Stimulated activated CD8-positive, alpha-beta memory T cell treated with anti-CD3 and anti-CD28 coated beads, Interleukin-2, amount 100 ng/mL, for 1 hour (primary cell): ENCODE measurements at places on chromosomes 1 and 21.

- no peak for DNase-seq
Measured at GRCh38 chr1:63547621-63548294, 24.4 kb downstream of the EFCAB7 start.

- DNase-seq: no peak
Measured at GRCh38 chr21:31874812-31875212, 2.0 kb downstream of the HUNK start.

DNA sequence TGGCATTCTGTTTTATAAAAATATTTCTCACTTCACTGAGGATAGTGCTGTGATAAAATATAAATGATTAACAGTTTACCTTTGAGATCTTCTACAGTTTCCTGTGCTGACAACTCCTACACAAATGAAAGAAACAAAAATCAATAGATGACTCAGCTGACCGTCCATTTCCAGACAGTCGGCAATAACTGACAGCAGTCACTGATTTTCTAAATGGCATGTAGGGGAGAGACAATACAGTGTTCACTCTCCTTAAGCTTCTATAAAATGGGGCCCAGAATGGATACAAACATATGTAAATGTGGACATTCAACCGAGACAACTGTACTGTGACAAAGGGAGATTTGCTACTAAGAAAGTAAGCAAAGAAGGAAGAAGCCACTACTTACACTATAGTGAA is 34.3 kb downstream of the PCNX2 start:
- no peak for DNase-seq

DNA sequence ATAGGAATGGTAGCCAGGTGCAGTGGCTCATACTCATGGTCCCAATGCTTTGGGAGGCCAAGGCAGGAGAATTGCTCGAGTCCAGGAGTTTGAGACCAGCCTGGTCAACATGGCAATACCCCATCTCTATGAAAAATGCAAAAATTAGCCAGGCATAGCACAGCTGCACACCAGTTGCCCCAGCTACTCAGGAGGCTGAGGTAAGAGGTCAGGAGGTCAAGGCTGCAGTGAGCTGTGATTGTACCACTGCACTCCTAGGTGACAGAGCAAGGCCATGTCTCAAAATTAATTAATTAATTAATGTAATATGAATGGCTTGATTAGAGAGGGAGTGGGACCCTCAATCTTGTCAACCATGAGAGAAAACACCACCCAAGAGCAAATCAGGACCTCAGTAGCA is 198.7 kb upstream of the DUSP10 start:
- DNase-seq: no peak

DNA sequence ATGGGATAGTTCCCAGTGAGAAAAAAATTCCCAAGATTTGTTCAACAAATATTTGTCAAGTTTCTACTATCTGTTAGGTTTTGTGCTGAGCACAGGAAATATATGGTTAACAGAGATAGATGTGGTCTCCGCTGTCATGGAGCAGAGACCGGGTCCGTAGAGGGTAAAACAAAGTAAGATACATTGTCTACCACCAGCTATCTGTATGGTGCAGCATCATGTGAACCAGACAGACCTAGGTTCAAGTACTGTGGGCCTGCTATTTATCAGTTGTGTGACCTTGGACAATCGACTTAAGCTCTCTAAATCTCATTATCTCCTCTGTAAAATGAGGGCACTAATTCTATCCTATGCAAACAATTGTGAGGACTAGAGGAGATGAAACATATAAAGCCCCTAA is 109.8 kb downstream of the DUSP10 start:
- DNase-seq: no peak

DNA sequence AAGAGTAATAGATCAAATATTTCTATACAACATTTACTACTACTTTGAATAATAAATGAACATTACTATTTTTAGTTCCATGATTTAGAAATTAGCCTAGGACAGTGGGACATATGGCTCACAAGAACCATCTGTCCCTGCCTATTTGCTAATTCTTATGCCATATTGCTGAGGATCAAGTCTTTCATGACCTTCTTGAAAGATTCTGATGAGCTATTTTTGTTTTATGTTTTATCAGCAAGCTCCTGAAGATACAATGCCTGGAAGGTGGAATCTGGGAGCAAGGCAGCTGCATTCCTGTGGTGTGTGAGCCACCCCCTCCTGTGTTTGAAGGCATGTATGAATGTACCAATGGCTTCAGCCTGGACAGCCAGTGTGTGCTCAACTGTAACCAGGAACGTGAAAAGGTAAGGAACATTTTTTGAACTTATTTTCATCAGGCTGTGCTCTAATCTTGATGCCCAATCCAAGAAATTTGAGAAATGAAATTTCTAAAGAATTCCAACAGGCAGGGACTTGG is 326.7 kb downstream of the PAPPA2 start:
- no peak for DNase-seq

DNA sequence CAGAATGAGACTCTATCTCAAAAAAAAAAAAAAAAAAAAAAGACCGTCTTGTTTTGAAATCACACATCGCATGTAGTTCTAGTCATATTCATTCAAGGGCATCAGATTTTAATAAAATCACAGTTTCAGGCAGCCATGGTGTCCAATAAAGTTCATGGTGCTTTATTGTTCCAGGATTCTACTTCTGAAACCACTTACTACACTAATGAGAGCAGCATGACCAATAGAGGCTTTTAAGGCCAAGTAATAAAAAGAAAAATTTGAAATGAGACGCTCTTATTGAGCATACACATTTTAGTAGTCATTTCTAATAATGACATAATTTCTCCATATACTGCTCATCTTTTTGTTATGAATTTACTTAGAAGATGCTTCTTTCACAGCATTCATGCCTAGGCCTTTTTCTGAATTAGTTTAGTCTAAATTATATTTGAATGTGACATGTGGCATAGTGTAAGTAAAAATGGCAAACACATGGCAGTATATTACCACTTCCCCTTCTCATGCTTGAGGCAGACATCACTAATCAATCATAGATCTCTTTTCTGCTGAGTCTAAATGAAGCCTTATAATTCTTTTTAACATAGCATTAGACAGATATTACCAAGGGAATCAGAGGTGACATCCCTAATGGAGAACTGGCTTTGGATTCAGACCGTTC is 18.5 kb downstream of the NTMT2 start:
- DNase-seq: no peak

- DNase-seq: no peak
Measured at GRCh38 chr1:220198186-220199005, 73.9 kb downstream of the RAB3GAP2 start.

GRCh38 chr1:187504779-187505178 is 676.0 kb downstream of the PLA2G4A start:
- DNase-seq: no peak
